ENCODE measurements at places on chromosomes 3 and 15. TPM values are rescaled to one million over a fixed set of nuclear protein-coding genes. Genes with fewer than 3 reads are reported as not detected.
A peak's percentile ranks its signal among the peaks of the same experiment; 100 is the strongest.

DNA sequence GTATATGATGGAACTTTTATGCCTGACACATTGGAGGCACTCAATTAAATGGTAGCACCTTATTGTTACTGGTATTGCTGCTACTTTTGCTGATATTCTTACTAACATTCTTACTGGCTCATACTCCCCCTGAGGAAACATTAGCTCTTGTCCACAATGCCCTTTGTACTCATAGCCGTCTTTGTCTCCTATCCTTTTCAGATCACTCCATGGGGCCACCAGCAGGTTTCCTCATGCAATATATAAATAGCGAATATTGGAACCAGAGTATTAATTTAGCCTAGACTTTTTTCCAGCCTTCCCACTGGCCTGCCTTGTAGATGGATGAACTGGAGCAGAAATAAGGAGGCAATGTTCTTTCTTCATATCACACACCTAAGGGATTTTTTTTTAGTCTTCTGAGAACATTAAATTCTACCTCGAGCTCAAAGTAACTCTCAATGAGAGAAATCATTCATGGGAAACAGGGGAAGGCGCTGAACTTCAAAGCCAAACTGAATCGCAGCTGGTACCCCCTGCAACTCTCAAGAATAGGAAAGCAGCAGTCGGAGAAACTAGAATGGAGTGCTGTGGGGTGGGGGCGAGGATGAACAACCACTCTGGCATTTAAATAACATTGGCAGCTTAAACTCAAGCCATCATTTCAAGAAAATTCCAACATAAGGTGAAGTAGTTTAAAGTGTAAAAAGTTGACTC, 300.3 kb downstream of the TAFA4 start:
- DNase-seq, result peak; percentile 54
- peak overlapping the region; percentile 12 for H3K4me3 ChIP-seq
- no peaks in the 10 kb centered on the region for H3K4me1 ChIP-seq

Gene CNTN3
- 0.29 TPM for total RNA-seq

GRCh38 chr15:50064673-50065072, 54.4 kb downstream of the ATP8B4 start:
- no peaks in the 10 kb centered on the region for H3K4me1 ChIP-seq
- no peaks in the 10 kb centered on the region for H3K36me3 ChIP-seq
- H3K27me3 ChIP-seq, result no peaks in the 10 kb centered on the region
- no peak overlapping the region for H3K27ac ChIP-seq
- H3K4me3 ChIP-seq, result no peak overlapping the region

GRCh38 chr3:49006408-49007067, 653 bp upstream of the WDR6 start:
- H3K27me3 ChIP-seq, result no peaks in the 10 kb centered on the region
- H3K27ac ChIP-seq, result no peak overlapping the region
- peaks cover 19% of the 10 kb centered on the region for H3K36me3 ChIP-seq

GRCh38 chr15:45701108-45701507, 66.3 kb downstream of the SQOR start:
- H3K4me3 ChIP-seq, result no peak overlapping the region
- H3K27ac ChIP-seq, result no peak overlapping the region
- no peaks in the 10 kb centered on the region for H3K27me3 ChIP-seq
- no peaks in the 10 kb centered on the region for H3K36me3 ChIP-seq

DNA sequence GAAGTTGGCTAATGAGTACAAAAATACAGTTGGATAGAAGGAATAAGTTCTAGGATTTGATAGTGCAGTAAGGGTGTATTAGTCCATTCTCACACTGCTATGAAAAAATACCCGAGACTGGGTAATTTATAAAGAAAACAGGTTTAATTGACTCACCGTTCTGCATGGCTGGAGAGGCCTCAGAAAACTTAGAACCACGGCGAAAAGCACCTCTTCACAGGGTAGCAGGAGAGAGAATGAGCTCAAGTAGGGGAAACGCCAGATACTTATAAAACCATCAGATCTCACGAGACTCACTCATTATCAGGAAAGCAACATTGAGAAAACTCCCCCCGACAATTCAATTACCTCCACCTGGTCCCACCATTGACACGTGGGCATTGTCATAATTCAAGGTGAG, 483.3 kb downstream of the TUSC7 start:
- no peak overlapping the region for H3K4me3 ChIP-seq
- no peaks in the 10 kb centered on the region for H3K4me1 ChIP-seq
- no peaks in the 10 kb centered on the region for H3K36me3 ChIP-seq

- no peak overlapping the region for H3K27ac ChIP-seq
- peaks cover 12% of the 10 kb centered on the region for H3K4me1 ChIP-seq
- H3K36me3 ChIP-seq, result no peaks in the 10 kb centered on the region
These were observed 39.1 kb downstream of the ABHD5 start for GRCh38 chr3:43729707-43730414.

Gene CD96
- total RNA-seq, result not detected

DNA sequence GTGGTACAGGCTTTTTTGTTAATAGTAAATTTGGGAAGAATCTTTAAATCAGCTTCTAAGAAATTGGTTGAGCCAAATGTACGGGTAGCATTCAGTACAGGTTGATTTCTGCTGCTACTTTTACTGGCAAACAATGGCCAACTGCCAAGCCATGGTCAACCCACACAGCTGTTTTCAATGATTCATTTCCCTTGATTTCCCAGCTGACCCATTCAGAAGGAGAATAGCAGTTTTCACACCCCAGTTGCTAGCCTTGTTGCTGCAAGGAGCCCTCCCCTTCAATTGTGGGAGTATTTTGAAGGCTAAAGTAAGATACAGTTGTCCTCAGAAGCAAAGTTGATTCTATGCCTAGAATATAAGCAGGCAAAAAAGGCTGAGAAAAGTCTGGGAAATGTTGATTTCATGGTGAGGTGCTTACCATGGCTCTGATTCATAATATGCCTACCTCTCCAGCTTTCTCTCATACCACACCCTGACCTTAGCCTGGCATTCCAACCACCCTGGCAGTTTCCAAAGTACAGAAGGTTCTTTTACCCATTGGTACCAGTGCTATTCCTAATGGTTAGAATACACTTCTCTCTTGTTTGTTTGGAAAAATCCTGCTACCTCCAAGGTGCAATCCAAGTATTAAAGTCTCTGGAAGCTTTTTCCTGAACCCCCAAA, 320.3 kb upstream of the TGFBR2 start:
- peaks cover 5% of the 10 kb centered on the region for H3K36me3 ChIP-seq
- no peaks in the 10 kb centered on the region for H3K27me3 ChIP-seq
- 0 out of 2 replicates have a peak, but pooled peaks cover 2% of the 10 kb centered on the region for H3K4me1 ChIP-seq

GRCh38 chr15:61411902-61412510, 182.9 kb upstream of the RORA start:
- no peak for DNase-seq
- peaks cover 12% of the 10 kb centered on the region for H3K36me3 ChIP-seq
- no peak overlapping the region for H3K27ac ChIP-seq
- H3K4me3 ChIP-seq, result no peak overlapping the region
- no peaks in the 10 kb centered on the region for H3K27me3 ChIP-seq
- no peaks in the 10 kb centered on the region for H3K4me1 ChIP-seq

Data from H9 (cell line).